ENCODE measurements at places on chromosomes 6 and 20. TPM values are rescaled to one million over a fixed set of nuclear protein-coding genes. Genes with fewer than 3 reads are reported as not detected.

Gene PPP1R16B
- polyA plus RNA-seq: 0.14 TPM

Gene TPBG
- 33.2 TPM for polyA plus RNA-seq

GRCh38 chr6:168190014-168190405 lies 111.0 kb upstream of the FRMD1 start:
- no peak for DNase-seq

DNA sequence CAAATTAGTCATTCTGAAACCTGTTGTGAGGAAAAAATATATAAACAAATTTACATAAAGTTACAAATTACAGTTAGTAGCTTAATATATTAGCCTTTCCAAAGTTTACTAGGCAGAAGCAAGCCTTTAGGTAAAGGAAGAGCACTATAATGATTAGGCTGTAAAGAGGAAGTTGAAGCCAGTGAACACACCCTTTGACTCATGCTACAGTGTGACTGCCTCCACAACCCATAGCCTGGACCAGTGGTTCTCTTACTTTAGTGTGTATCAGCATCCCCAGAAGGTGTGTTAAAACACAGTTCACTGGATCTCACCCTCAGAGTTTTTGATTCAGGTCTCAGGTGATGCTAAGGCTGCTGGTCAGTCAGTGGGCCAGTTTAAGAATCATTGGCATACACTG lies 91.4 kb upstream of the DEFB112 start:
- no peak for DNase-seq

Gene TFEB
- polyA plus RNA-seq: 4.3 TPM

DNA sequence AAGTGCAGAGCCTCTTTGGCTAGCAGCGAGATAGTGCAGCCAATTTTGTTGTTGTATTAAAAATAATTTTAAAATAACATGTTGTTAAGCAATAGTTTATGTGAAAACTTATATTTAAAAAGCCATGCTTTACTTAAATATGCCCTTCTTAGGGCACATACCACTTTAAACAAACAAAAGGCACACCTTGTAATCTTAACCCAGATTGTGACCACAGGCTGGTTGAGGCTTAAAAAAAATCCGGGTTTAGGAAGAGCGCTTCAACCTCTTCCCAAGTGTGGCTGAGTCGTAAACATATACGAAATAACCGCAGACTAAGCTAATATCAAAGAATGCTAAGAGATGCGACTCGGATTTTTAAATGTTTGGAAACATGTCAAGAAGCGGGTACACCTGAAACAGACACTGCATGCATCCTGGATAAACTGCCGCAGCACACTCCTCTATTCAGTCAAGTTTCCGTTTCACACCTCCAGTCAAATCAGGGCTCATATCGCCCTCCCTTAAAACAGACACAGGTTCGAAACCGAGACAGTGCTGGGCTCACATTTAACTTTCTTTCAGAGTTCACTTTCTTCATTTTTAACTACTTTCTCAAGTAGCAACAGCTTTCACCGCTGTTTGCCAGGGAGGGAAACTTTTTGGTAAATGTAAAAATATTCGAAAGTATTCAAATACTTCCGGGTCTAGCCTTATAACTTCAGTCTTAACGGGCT lies 1.5 kb downstream of the DEK start:
- DNase-seq: no peak

DNA sequence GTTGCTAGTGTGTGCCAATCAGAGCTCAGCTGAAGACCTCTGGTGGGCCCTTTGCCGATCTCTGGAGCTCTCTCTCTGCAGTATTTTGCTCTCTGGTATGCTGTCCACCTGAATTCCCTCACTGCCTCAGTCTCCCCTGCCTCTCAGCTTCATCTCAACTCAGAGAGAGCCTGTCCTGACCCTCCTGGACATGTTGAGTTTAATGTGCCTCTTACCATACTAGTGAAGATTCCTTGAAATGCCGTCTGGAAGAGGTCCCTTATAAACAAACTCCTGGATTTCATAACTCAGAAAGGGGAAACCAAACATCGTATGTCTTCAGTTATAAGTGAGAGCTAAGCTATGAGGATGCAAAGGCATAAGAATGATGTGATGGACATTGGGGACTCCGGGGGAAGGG lies 231.1 kb upstream of the ZNF217 start:
- no peak for DNase-seq

DNA sequence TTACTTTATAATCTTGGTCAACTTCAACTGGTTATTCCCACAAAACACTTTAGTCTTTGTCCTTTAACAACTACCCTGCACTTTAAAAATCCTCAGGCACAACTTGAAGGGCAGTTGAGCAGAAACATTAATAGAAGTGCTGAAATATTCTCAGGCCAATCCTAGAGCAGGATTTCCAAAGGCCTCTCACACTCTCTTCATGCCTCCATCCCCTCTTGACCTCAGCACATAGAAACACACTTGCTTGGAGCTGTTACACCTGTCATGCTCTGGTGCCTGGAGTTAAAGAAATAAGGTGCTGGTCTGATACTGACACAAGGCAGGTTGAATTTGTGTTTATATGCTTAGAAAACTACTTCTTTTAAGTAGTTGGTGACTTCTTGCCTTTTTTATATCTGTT lies 618.8 kb upstream of the POU3F2 start:
- no peak for DNase-seq

- peak; percentile 69 for DNase-seq
These were observed 54.0 kb upstream of the BTN3A2 start for GRCh38 chr6:26311012-26311384.

DNA sequence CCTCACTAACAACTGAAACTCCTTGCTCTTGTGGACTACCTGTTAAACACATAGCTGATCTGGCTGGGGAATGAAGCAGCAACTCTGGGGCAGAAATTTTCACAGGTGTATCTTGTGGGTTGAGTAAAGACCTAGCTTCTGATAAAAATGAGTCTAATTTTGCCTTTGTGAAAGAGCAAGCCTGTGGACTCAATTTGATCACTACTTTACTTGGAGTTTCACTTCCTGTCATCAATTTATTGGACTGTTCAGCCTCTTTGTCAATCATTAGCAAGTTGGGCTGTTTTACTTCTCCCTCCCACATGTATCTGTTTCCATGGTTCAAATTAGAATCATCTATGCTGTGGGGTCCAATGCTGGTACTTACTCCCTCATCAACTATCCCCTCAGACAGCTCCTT lies 29.6 kb upstream of the CRIP3 start:
- no peak for DNase-seq

GRCh38 chr6:47701363-47701762 lies 3.0 kb downstream of the ADGRF4 start:
- peak; percentile 17 for DNase-seq

DNA sequence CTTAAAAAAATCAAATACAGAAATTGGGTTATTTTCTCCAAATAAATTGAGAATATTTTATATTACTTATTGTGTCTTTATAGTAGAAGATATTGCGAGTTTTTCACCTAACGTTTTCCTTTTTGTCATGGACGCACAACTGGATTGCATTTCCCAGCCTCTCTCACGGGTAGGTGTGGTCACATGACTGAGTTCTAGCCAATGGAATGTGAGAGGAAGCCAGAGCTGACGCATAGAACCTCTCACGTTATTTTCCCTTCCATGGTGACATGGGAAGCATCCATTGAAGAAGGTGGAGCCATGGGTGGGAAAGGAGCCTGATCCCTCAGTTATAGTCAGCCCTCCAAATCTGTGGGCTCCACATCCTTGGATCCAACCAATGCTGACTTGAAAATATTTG lies 155.9 kb upstream of the UST start:
- DNase-seq: no peak

DNA sequence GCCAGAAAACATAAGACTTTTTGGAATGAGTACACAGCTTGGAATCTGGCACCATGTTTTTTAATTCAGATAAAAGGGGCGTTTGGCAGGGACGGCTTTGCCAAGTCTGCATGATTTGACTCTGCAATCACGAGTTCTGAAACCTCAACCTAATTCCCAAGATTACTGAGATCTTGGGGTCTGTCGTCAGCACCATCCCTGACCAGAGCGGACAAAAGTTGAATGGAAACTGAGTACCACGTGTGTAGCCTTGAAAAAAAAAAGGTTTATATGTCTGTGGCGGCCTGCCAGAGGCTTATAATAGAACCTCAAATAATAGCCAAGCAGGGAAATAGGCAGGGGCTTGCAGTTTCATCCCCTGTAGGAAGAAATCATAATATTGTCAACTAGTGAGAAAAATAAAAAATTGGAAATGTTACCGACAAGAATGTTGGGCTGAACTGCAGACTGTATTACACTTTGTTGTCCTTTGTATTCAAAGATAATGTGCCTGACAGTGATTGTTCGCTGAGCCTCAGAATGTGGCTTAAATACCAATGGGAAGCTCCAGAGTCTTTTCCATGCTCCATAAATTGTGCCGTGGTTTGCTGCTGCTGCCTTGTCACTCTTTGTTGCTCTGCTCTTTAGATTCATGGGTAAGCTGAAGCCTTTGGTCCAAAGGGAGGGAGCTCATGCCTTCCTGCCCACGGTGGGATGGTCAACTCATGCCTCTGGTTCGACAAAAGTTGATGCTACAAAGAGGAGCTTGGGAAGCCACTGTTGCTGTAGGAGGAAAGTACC lies 118.8 kb upstream of the ARID1B start:
- no peak for DNase-seq

Gene PEX3
- polyA plus RNA-seq: 15.1 TPM

GRCh38 chr20:48276021-48276342 lies 490.7 kb upstream of the SULF2 start:
- no peak for DNase-seq

Data from A549 (cell line).